ENCODE measurements at places on chromosomes 6 and 20.
A peak's percentile ranks its signal among the peaks of the same experiment; 100 is the strongest.

DNA sequence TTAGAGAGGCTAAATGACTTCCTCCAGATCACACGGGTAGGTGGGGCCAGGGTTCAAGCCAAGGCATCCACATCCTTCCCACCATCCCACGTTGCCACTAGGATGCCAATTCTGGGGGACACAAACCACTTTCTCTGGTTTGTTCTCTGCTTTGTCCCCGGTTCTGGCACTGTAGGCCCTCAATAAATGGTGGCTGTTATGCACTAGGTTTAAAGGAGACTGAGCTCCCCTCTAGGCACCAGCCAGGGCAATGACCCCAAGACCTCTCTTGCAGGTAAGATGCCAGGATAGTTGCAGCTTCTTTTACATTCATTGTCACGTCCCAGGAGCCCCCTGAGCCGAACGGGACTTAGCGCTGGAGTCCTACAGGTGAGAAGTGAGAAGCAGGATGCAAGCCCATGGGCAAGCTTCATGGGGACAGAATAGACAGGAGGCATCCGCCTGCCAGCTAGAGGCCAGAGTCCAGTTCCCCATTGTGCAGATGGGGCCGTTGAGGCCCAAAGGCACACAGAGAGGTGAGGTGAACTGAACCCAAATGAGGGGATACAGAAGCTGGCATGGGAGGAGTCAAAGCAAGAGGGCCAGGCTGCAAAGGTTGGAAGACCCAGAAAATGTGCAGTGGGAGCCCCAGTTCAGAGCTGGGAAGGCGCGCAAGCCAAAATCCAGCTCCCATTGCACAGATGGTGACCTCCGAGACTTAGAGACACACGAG, 677 bp downstream of the PXMP4 start:
- no peak for DNase-seq

DNA sequence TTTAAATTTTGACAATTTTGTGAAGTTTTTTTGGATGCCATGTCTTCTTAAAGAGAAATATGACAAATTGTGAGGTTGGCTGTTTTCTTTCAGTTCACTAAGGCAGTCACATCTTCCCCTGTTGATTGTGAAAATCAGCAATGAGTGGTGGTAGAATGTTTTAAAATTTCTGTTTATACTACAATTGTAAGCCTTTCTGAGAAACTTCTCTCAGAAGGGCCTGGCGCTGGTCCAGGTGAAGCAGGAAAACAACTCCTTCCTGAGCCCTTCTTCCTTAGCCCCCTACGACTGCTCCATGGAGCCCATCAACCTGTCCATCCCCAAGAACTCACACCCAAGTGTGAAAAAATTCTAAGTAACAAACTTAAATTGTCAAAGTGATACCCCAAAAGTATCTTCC, 80.6 kb downstream of the SSR1 start:
- no peak for DNase-seq

GRCh38 chr20:10411673-10412072, 22.3 kb downstream of the MKKS start:
- DNase-seq = no peak

DNA sequence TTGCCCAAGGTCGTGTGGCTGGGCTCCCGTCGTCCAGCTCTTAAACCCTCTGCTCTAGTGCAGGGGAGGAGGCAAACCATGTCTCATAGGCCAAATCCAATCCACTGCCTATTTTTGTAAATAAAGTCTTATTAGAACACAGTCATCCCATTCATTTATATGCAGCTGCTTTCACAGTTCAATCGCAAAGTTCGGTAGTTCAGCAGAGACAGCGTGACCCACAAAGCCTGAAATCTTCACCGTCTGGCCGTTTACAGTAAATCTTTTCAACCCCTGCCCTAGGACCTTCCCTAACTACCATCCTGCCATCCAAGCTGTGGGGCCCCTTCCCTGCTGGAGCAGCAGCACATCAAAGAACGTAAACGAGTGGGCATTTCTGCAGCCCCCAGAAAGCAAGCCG, 65.9 kb downstream of the EYA2 start:
- no peak for DNase-seq

GRCh38 chr6:118580585-118581419, 32.7 kb downstream of the PLN start:
- DNase-seq = peak; percentile 17

DNA sequence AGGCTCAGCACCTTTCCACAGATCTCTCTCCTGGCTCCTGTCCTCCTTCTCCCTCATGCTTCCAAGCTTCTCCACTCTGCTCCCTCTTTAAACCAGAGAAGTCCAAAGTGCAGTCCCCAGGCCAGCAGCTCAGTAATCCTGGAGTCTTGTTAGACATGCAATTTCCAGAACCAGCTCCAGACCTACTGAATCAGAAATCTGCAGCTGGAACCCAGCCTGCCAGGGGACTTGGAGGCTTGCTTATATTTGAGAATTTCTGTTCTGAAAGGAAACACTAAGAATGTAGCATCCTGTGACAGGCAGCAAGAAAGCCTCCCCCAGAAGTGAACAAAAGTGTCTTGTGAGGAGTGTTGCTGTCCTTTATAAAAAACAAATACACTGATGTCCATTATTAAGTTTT, 438.1 kb downstream of the BCKDHB start:
- no peak for DNase-seq

DNA sequence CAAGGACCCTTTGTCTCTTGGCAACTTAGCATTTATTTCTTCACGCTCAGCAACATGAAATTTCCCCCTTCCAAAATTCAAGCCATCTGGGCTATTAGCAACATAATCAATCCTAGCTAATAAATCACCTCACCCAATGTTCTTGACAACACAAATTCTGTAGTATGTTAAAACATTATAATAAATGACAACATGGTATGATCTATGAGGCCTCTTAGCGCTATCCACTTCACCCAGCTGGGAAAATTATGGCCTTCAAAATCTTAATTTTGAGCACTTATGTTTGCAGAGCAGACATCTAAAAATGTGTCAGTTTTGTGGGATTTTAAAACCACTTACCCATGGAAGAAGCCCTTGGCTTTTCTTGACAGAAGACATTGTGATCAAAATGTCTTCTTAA, 181.9 kb downstream of the HDGFL1 start:
- no peak for DNase-seq

- peak; percentile 25 for DNase-seq
These were observed 24.0 kb downstream of the MTFR2 start for GRCh38 chr6:136226027-136226673.

- DNase-seq = no peak
These were observed 95.6 kb downstream of the UST start for GRCh38 chr6:148842296-148843019.

GRCh38 chr6:112846681-112847080, 499.6 kb downstream of the RFPL4B start:
- no peak for DNase-seq

- no peak for DNase-seq
These were observed 36.3 kb downstream of the CARMIL1 start for GRCh38 chr6:25315194-25316177.

DNA sequence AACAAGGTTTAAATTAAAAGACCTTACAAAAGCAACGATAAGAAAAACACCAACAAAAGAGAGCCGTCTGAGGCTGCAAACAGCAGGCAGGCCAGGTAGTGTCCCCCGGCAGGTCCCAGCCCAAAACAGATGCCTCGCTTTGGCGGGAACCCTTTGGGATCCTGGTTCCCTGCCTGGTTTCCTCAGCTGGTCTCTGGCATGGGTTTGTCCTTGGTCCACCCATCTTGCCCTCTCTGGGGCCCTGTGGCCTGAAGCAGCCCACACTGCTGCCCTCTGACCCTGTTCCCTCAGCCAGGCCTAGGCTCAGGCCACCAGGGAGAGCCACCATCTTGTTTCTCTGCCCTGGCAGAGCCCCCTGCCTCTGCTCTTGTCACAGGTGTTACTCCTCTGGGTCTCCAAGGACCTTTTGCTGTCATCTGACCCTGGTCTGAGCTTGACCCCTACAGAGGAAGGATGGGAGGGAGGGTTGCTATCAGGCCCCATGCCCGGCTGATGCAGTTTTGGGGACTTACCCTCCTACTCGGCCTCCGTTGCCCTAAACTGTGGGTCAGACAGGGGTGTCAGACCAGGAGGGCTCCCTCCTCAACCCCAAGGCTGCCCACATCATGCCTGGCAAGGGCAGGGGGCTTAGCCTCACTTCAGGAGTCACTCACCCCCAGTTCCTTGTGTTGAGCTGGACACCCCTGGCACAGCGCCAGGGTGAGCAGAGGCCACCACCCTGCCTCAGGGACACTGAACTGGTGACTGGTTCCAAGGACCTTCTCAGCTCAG, 30.6 kb upstream of the GRM4 start:
- DNase-seq = no peak

DNA sequence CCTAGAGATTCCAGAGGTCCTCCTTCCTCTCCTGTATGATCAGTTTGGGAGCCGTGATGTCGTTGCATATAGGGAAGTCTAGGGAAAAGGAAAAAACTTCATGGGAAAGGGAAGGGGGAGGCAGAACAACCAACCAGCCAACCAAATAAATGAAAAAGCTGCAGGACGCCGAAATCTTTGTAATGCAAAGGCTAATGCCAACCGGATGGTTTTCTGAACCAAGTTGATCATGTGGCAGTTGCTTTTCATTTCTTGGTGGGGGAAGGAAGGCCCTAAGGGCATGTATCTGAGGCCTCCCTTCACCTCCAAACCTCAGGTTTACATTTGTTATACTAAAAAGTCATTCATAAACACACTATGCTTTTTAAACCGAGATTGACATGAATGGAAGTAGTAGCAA, 167.2 kb downstream of the ARID1B start:
- DNase-seq = no peak

DNA sequence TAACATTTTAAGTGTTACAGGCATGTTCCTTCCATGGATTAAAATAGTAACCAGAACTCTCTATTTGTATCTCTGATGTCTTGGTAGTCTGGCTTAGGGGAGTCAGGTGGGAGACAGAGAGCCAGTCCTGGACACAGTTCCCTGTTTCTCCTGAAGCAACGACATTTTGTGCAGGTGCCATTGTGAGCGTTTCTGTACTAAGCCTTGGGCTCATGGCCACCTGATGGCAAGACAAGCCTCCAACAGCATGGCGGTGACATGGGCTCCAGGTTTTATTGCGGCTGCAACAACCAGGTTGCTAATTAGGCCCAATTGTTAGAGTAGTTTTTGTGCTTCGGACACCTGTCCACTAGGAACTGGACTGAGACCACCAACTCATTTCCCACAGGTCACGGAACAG, 105.3 kb downstream of the PRDM13 start:
- no peak for DNase-seq

DNA sequence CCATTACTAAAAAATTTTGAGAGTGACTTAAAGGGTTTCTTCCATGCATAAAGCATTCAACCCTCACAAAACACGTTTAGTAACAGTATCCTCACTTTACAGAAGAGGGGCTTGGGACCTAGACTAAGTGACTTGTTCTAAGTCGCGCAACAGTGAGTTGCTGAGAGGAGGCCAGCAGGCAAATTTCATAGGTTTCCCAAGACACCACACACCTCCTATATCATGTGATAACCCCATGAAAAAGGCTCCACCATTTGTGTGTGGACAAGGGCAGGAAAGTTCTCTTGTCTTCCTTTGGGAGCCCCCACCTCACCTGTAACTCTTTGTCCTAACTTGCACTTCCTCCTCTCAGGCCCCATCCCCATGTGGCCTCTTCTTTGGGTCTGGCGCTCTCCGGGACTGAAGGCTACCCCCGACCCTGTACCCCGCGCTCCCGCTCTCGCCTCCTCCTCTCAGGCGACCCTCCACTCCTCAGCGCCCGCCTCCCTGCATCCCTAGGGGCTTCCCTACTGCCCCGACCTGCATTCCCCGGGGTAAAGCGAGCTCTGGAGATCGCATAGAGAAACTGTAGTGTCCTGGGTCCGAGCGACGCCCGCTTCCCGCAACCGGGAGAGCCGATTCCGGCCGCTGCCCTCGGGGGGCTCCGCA, 392 bp downstream of the PSMB8 start:
- DNase-seq = no peak

- DNase-seq = no peak
These were observed 37.7 kb upstream of the SYNCRIP start for GRCh38 chr6:85680388-85680787.

DNA sequence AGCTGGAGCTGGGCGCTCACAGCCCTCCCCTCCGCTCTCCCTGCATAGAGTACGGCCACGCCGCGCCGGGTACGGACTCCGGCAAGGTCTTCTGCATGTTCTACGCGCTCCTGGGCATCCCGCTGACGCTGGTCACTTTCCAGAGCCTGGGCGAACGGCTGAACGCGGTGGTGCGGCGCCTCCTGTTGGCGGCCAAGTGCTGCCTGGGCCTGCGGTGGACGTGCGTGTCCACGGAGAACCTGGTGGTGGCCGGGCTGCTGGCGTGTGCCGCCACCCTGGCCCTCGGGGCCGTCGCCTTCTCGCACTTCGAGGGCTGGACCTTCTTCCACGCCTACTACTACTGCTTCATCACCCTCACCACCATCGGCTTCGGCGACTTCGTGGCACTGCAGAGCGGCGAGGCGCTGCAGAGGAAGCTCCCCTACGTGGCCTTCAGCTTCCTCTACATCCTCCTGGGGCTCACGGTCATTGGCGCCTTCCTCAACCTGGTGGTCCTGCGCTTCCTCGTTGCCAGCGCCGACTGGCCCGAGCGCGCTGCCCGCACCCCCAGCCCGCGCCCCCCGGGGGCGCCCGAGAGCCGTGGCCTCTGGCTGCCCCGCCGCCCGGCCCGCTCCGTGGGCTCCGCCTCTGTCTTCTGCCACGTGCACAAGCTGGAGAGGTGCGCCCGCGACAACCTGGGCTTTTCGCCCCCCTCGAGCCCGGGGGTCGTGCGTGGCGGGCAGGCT, 4.6 kb downstream of the KCNK15 start:
- no peak for DNase-seq

GRCh38 chr20:63457737-63458136, 14.7 kb downstream of the KCNQ2 start:
- DNase-seq = no peak

GRCh38 chr6:145263778-145264211, 471.5 kb downstream of the EPM2A start:
- no peak for DNase-seq

GRCh38 chr6:167679790-167680604, 146.7 kb upstream of the AFDN start:
- no peak for DNase-seq

- no peak for DNase-seq
These were observed 219.9 kb upstream of the ECI2 start for GRCh38 chr6:4355241-4355640.

DNA sequence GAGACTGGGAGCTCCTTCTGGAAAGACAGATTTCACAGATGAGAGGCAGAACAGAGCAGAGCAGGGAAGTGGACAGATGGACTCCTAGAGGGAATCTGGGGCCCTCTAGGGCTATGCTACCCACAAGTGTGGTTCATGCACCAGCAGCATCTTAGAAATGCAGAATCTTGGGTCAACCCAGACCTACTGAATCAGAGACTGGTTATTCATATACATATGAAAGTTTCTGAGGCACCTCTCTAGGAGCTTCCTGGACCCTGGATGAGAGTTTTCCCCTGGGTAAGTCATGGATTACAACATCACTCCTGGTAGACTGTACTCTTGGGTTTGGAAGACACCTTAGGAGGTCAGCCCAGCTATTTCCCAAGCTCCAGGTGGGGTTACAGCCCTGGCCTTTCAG, 55.4 kb upstream of the SAYSD1 start:
- no peak for DNase-seq

- DNase-seq = no peak
These were observed 23.3 kb downstream of the RBL1 start for GRCh38 chr20:37072293-37073196.
